ENCODE measurements at places on chromosomes 12 and 14.

DNA sequence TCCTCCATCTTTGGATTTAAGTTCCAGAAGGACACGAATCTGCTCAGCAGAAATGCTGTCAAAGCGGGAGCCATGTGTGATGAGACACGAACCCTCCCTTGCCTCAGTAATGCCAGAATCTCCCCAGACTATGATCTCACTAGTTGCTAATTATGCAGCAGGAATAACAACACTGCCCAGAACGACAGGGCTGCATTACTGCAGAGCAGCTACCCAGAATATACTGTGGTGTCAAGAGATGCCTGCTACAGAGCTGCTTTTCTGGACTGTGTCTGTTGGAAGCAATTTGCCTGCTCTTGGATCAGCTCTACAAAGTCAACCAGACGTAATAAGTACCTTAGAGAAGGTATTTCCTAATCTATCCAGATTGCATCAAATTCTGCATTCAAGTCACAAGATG, 5.5 kb downstream of the CSRNP2 start:
- DNase-seq, result no peak

DNA sequence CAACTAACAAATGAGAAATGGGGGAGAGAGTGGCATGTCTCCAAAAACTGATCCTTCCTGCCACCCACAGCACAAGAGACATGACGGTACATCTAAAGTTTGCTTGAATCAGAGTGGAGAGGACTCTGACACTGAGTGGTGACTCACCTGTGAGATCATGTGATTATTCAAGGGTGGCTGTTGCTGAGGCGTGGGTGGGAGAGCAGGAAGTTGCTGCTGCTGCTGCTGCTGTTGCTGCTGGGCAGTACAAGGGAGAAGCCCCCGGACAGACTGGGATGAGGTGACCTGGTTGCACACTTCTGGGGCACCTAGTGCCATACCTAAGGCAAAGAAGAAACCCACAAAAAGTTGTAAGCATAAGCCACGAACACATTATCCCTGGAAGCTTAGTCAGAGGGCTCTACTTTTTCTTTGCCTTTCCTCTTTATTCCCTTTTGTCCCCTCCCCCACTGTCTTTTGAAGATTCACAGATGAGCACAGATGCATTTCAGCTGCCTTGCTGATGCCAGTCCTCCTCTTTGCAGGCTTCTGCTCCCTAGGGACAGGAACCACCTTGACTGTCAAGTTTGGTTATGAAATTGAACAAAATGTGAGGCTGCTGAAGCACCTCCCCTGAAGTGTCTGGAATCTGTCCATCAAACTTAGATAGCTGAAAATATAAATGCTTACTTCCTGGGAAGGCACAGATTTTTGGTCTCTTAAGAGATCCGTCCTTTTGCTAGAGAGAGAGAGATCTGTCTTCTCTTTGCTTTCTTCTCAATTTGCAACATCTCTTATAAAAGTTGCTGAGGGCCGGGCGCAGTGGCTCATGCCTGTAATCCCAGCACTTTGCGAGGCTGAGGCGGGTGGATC, 29.4 kb upstream of the STAC3 start:
- no peak for DNase-seq

DNA sequence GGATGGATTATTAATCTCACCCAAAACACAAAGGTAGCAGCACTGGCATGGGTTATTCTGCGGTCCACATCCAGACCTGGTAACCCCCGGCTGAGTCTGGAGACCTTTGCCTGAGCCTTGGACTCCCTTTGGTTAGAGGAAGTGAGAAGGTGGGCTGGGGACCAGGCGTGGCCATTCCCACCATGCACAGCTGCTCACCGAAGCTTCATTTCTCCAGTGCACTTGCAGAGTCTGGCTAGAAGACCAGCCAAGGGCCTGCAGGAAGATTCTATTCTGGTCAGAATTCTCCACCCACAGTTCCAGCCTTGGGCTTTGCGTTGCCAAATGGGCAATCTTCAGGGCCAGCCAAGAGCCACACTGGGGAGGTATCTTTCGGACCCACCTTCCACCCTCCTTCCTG, 73.0 kb downstream of the LGMN start:
- DNase-seq, result no peak

DNA sequence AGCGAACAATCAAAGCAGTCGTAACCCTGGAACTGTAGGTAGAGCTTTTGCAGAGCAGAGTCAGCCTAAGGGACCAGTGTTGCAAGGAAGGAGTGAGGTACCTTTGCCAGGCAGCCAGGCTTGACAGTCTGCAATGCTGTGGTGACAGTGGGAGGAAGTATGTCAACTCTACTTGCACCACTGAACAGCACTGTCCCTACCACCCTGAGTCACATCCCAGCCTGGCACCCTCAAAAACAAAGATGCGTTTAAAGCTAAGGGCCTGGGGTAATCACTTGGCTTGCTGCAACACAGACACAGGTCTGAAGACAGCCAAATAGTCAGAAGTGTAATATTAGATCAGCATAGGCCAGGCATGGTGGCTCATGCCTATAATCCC, 141.9 kb downstream of the DPF3 start:
- no peak for DNase-seq

DNA sequence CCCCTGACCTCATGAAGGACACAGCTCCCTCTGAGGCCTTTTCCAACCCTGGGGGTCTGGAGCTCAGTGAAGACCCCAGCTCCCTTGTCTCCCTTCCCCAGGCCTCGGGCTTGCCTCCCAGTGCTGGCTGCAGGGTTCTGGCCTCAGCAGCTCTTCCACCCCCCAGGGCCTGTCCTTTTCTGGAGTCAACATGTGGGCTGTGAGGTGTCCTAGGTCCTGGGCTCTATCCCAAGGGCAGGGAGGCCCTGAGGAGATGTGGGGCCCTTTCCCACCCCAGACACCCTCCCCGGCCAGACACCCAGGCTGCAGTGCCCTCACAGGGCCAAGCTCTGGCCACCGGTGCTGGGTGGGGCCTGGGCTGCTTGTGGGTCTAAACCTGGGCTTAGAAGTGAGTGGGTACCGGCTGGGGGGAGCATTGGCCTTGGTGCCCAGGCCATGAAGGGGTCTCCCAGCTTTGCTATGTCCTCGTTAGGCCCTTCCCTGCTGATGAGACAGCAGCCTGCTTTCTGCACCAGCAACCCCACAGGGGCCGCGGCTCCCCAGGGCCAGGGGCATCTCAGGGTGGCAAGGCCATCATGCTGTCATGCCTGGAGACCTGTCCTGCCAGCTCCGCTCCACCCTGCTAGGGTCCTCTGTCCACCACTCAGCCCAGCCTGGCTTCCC, 2.7 kb upstream of the CRIP2 start:
- DNase-seq, result no peak

Data from brain (organoid and tissue), 16 donors.